ENCODE measurements at places on chromosomes 1 and 21.

DNA sequence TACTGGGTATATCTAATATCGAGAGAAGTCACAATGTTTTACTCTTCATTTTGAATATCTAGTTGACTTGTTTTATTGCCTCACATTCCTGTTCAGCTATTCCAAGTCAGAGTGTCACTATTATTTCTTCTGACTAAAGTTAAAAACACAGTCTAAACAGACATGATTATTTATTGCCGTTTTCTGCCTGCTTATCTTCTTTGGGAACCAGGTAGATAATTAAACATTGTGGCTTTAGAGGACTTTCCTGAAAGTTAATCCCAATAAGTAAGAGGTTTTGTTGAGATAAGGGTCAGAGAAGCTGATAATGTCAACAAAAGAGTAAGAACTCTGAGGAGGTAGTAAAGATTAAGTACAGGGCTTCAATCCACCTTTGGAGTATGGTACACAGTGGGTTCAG, 53.8 kb downstream of the PCNX2 start:
- no peak for DNase-seq

- peak; percentile 20 for DNase-seq
Measured at GRCh38 chr1:220123889-220124288, 30.0 kb downstream of the IARS2 start.

DNA sequence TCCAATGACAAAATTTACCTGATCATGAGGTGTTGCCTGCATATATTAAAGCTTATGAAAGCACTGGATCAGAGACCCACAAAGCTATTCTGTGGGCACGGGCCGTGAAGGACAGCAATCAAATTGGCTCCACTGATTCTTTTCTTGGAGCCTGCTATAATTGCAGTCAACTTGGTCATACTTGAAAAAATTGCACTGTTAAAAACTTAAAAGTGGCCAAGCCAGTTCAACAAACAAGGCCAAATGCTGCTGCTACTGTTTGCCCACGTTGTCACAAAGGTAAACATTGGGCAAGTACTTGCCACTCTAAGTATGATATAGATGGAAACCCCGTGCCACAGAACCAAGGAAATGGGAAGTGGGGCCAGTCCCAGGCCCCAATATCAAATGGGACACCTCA, 37.8 kb downstream of the CYP4A11 start:
- DNase-seq: no peak

GRCh38 chr1:175399795-175400194, 207.2 kb upstream of the KIAA0040 start:
- no peak for DNase-seq

DNA sequence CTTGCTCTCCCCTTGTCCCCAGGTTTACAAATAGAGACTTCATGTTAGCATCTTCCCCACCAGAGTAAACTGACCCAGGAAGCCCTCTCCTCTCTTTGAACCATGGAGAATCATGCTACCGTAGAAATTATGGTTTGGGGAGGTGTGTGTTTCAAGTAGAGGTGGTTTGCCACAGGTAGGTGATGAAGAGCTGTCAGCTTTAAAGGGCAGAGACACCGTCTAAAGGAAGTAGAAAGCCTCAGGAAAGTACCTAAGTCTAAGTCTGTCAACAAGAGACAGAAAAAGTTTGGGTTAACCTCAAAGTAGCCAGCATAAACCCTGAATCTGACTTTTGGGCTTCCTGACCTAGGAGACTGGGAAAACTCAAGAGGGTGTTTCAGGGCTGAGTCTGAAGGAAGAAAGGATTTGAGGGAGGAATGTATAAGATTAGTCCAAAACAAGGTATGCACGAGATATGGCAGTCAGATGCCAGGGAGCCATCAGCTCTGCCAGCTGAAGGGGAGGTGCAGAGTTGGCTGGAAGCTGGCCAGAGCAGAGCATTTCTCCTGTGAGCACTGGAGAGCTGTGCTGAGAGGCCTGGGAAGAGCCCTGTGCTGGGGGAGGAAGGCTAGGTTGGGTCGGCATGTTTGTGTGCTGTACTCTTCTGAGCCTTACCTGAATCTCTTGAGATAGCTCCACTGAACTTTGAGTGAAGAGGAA, 14.3 kb downstream of the ADAMTSL4 start:
- DNase-seq: peak; percentile 80

DNA sequence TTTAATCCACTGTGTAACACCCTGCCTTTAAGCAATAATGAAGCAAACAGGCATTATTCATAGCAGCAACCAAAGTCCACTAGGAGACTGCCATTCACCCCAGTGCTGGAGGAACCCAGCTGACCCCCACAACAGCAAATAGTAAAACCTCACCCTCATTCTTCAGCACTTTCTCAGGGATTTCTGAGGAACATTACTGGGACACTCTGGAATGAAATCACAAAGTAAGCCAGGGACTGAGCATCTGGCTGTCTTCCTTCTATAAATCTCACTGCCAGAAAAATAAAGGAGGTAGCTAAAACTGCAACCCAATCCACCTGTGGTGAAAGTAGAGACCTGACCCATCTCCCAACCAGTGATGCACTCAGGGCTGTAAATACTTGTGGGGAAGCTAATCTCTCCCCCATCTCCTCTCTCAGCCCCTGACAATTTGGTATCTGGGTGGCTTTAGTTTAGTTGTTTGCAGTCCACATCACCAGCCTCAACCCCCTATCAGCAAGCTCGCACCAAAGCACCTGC, 47.1 kb downstream of the COL6A1 start:
- no peak for DNase-seq

- peak; percentile 77 for DNase-seq
Measured at GRCh38 chr1:151196292-151196800, 2.0 kb upstream of the PIP5K1A start.

GRCh38 chr1:23651069-23651808, 40.4 kb upstream of the RPL11 start:
- DNase-seq: no peak

DNA sequence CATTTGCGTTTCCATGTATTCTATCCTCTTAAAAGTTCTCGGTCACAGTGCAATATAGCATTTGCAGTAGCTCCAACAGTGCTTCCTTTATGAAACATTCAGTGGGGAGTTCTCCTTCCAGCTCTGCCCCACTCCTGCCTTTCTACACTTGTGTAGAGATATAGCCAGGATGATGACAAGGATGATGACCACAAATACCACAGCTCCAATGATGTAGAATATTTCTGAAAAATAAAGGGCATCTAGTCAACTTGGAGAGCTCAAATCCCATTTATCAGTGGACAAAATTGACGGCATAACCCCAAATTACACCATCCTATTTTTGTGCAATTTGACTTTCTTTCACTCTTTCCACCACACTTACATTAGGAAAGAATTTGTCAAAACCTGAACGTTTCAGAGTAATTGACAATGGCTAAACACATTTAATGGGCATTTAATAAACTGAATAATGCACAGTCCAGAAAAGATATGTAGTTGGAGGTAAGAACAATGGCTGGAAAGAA, 11.1 kb downstream of the F3 start:
- DNase-seq: no peak

DNA sequence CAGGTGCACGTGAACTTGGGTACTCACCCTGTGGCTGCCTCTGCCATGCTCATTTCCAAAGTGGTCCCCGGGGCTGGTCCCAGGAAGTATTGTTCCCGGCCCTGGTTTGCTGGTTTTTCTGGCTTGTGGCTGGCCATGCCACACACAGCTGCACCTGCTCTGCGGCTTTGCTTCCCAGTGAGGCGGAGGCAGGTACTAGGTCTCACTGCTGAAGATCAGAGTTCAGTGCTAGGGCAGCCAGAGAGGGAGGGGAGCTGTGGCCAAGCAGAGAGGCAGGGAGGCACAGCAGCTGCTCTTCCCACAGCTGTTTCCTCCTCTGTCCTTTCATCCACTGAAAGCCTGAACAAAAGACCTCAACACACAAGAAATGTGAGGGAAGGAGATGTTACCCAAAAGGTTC, 30.5 kb downstream of the ENO1 start:
- DNase-seq: no peak

DNA sequence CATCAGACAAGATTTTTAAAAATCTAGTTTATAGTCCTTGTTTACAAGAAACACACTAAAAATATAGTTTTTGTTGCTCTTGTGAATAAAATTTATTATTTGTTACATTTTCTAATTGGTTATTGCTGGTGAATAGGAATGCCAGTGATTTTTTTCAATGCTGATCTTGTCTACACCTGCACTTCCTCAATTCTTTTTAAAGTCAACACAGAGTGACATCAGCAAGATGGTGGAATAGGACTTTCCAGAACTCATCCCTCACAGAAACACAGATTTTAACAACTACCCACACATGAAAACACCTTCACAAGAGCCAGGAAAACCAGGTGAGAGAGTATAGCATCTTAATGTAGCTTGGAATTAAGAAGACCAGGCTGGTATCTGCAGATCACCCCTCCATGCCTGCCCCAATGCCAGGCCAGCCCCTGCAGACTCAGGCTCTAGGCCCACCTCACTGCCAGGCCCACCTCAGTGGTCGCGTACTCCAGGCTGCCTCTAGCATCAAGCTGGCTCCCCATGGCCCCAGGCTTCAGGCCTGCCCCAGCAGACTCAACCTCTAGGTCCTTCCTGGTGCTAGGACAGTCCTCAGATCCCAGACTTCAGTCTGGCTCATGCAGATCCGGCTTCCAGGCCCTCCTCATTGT, 117.6 kb downstream of the WDR3 start:
- no peak for DNase-seq

GRCh38 chr21:46096596-46097335, 1.1 kb upstream of the COL6A2 start:
- no peak for DNase-seq
